ENCODE measurements at places on chromosomes 4 and X.
A peak's percentile ranks its signal among the peaks of the same experiment; 100 is the strongest.

- no peak for DNase-seq
These were observed 18.4 kb upstream of the FRAS1 start for GRCh38 chr4:78038704-78039103.

- DNase-seq, result peak; percentile 34
These were observed 45.5 kb downstream of the VGLL1 start for GRCh38 chrX:136577552-136577951.

DNA sequence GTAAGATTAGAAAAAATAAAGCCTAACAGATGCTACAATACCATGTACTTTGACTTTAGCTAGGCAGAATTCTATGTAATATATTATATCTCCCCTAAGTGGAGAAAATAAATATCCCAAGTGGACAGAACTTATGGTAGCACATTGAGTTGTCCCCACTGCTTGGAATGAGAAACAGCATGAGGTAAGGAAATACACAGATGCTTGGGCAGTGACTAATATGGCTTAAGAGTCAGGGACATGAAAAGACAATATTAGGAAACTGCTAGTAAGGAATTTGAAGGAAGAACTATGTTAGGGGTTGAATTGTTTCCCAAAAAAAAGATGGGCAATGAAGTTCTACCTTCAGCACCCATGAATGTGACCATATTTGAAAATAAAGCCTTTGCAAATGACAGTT is 2265.1 kb downstream of the PCDH7 start:
- DNase-seq, result no peak

DNA sequence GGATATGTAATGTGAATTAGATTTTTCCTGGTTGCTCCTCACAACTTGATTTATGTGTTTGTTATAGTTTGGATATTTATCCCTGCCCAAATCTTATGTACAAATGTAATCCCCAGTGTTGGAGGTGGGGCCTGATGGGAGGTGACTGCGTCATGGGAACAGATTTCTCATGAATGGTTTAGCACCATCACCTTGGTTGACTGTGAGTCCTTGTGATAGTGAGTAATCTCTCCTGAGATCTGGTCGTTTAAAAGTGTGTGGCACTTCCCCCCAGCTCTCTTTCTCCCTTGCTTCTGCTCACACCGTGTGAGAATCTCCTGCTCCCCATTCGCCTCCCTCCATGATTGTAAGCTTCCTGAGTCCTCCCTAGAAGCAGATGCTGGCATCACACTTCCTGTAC is 2.2 kb downstream of the MID2 start:
- no peak for DNase-seq

DNA sequence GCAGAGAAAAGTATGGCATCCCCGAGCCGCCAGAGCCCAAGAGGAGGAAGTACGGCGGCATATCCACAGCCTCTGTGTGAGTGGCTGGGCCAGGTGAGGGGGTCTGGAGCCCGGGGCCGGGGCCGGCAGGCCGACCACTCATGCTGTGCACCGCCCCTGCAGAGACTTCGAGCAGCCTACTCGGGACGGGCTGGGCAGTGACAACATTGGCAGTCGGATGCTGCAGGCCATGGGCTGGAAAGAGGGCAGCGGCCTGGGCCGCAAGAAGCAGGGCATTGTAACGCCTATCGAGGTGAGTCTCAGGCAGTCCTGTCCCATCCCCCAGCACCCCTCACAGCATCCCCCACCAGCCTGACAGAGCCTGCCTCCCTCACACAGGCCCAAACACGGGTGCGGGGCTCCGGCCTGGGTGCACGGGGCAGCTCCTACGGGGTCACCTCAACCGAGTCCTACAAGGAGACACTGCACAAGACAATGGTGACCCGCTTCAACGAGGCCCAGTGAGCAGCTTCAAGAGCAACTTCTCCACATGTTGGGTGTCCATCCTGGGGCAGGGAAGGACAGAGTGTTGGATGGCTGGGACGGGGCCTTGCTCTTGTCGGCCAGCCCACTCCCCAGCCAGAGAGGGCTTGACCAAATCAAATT is 7.4 kb upstream of the UBA1 start:
- no peak for DNase-seq

- no peak for DNase-seq
These were observed 32.0 kb upstream of the COL25A1 start for GRCh38 chr4:109334129-109335105.

All from stimulated activated CD8-positive, alpha-beta memory T cell treated with anti-CD3 and anti-CD28 coated beads, Interleukin-7, amount 100 ng/mL, for 1 hour (primary cell).